ENCODE measurements at places on chromosomes 11 and 22.

DNA sequence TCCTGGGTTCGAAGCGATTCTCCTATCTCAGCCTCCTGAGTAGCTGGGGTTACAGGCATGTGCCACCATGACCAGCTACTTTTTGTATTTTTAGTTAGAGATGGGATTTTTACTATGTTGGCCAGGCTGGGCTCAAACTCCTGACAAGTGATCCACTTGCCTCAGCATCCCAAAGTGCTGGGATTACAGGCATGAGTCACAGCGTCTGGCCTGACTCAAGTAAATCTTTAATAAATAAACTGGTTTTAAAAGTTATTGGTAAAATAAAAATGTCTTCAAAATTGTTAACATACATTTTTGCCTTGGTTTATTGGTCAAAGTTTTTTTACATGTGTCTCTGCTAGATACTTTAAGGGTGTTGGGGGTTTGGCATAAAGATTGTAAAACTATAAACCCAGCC, 7.3 kb upstream of the PES1 start:
- no peak for DNase-seq

- DNase-seq: peak; percentile 94
Measured at GRCh38 chr11:119094816-119095065, 6.9 kb downstream of the DPAGT1 start.

- DNase-seq: peak; percentile 43
Measured at GRCh38 chr22:35313311-35314121, 13.8 kb downstream of the TOM1 start.

GRCh38 chr11:79159657-79160450, 281.0 kb downstream of the TENM4 start:
- no peak for DNase-seq

DNA sequence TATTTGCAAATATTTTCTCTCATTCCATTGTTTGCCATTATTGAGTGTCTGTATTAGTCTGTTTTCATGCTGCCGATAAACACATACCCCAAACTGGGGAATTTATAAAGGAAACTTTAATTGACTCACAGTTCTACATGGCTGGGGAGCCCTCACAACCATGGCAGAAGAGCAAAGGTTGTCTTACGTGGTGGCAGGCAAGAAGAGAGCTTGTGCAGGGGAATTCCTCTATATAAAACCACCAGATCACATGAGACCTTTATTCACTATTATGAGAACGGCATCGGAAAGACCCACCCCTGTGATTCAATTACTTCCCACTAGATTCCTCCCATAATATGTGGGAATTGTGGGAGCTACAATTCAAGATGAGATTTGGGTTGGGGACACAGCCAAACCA, 10.2 kb downstream of the RASSF10 start:
- no peak for DNase-seq

DNA sequence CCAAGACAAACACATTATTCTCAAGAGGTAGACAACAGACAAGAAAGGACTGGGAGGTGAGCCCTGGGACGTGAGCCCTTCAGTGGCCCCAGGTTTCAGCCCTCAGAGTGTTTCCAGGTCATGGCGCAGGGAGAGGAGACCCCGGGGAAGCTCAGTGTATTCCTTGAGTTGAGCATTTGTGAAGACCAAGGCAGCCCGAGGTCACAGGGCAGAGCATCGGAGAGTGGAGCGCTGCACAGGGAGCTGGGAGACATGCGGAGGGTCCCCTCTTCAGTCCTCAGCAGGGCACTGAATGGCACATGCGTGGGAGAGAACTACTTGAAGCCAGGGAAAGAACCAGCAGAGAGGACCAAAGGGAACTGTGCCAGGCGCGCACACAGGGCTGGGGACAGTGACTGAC, 11.7 kb downstream of the KRTAP5-6 start:
- DNase-seq: no peak

GRCh38 chr11:110113505-110113904, 20.3 kb downstream of the ZC3H12C start:
- DNase-seq: no peak

DNA sequence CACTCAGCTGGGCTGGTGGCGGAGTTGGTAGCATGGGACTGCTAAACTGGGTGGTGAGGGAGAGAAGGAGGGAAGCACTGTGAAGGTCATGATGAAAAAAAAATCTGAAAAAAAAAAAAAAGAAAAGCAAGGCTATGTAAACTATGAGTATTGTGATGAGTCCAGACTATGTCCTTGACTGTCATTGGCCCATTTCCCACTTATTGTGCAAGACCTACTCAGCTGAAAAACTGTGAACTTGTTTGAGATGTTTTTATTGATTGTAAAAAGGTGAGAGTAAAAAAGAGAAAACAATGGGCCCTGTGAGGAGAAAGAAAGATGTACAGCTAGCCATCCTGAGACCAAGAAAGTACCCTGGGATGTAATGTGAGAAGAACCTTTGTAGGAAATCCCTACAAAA, 798.4 kb upstream of the TENM4 start:
- no peak for DNase-seq

DNA sequence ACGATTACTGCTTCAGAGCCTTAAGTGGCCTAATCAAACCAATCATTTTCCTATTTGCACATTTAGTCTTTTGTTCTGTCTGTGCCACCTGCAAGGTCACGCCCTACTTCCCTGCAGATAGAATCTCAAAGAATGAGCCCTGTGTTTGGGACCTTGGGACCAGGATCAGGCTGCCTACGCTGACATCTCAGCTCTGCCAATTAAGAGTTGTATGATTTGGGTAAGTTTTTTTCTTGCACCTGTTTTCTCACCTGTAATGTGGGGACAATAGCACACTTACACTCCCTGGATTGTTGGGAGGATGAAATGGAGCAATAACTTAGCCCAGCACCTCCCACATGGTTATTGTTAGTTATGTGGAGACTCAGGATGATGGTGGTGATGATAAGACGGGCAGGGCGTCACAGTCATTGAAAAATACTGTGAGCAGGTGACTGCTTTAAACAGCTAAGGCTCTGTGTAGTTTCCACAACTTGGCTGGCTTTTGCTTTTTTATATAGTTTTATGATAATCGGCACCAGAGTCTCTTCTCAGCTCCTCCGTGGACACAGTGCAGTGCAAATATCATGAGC, 155.0 kb downstream of the ADAMTS15 start:
- DNase-seq: no peak

GRCh38 chr22:42301077-42301741, 30.8 kb upstream of the TCF20 start:
- DNase-seq: no peak

Measured in upper lobe of right lung (tissue), 1 donor.